CD4-positive, alpha-beta T cell treated with Interleukin-10 for 1 hour (primary cell): ENCODE measurements at places on chromosomes 7 and 10.

DNA sequence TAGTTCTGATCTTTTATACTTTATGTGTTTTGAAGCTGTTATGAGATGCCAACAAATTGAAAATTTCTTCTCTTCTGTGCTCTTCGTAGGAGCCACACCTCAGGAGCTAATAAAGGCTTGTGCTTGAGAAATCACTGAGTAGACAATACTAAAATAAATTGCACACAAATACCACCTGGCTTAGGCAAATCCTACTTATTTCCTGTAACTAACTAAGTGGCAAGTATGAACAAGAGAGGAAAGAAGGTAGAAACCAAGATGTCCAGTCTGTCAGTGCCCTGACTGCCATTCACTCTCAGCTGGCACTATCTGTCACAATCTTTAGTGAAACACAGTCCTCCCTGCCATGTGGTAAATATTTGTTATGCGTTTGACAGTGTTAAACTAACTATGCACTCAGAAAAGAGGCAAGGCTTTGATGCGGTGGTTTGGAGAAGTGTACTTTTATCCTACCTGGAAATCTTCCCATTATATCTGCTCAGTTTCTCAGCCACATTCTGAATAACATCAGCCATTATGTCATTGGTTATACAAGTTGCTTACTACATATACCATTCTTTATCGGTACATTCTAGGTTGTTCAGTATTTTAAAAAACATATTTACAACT is 293.4 kb upstream of the VWC2 start:
- DNase-seq = no peak

GRCh38 chr10:126798649-126799048 is 106.6 kb upstream of the DOCK1 start:
- DNase-seq = no peak

- DNase-seq = no peak
Measured at GRCh38 chr10:78831461-78831860, 237.3 kb upstream of the ZMIZ1 start.

DNA sequence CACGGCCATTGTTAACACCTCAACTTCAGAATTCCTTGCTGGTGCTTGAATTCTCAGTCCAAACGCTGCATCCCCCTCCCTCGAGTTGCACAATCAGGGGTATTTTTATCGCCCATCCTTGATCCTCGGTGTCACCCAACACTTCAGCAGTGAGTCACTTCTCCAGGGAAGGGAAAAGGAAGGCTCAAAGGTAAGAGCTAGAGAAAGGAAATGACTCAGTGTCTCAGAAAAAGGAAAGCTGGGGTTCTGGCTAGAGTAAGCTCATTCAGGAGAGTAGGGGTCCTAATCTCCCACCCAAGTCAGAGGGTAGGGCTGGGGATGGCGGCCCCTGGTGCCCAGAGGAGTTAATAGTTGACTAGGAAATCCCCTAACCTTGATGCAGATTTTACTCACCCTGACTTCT is 39.8 kb upstream of the TRIM8 start:
- no peak for DNase-seq

DNA sequence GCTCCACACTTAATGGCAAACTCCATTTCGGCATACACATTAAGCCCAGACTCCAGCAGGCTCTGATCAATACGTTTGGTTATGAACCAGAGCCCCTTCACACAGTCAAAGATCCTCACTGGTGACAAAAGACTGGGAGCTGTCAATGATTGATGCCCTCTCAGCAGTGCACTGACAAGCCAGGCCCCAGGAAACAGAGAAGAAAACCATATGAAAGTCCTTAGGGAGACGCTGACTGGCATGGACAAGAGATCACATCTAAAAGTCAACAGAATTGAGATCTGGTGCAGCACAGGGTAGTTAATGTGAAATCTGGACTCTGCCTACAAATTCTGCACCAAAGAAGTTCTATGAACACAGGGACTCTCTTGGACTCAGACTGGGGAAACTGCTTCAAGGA is 600.9 kb upstream of the NRP1 start:
- no peak for DNase-seq

DNA sequence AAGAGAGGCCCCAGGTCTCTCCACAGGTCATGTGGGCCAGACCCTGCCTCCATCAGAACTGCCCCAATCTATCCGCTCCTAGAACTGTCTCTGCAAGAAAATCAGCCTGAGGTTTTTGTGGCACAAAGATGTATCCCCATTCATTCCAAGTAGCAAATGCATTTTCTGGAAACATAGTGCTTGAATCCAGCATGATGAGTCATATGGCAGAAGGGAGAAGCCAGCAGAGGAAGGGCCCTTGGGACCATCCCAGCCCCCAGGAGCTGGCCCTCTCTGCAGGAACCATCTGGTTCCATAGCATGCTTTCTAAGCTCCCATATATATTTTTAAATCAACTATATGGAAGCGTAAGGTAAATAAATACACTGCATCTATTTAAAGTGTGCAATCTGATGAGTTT is 563.2 kb downstream of the GALNT17 start:
- no peak for DNase-seq

DNA sequence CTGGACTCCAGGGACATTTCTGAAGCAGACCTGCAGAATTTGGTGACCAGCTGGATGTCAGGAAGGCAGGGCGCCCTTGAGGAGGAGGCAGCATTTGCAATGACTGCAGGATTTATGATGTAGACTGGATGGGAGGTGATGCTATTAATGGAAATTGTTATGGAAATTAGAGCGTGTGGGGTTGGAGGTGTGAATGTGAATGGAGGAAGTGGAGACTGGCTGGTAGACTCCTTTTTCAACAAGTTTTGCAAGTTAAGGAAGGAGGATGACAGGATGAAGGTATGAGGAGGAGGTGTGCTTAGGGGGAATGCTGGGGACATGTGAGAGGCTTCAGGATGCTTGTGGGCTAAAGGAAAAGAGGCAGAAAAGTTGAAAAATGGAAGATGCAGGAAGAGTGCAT is 137.0 kb downstream of the TMEM178B start:
- no peak for DNase-seq

DNA sequence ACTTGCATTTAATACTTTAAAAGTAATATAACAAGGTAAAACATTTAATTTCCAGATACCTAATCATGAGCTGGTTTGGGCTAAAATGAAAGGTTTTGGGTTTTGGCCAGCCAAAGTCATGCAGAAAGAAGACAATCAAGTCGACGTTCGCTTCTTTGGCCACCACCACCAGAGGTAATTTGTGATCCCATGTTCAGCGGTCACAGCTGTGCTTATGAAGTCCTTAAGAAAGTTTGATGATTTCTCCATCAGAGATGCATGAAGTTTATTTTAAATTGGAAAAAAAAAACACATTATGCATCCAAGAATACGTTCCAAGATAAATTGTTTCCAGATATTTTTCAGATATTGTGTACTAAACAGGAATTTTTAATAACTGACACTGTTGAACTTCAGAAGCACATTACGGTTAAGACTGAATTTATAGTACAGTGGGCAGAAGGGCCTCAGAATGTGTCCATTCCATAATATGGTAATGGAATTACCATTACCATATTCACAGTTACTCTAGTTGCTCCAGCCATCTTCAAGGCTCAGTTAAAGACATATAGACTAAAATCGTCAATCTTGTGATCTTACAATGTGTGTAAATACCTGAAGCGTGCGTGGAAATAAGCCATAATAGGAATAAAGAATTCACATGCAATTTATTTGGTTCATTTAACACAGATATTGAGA is 106.8 kb downstream of the ZMYND11 start:
- no peak for DNase-seq

GRCh38 chr10:95818668-95819067 is 62.7 kb downstream of the ENTPD1 start:
- DNase-seq = no peak

DNA sequence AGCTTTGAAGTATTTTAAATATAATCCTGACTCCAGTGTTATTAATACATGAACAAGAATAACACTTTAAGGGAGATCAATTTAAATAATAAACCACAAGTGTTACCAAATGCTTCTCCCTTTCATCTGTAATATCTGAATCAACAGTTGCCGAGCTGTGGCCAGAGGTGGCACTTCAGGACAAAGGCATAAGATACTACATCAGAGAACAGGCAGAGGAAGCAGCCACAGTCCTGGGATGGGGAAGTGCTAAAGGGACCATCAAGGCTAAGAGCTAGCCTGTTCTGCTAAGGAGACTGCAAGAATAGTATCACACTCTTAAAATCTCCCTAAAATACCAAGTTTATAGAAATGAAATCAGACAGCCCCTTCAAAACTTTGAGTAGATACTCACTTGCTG is 378.2 kb upstream of the PRKCQ start:
- DNase-seq = peak; percentile 12

GRCh38 chr7:15490291-15490690 is 71.5 kb downstream of the AGMO start:
- no peak for DNase-seq

- no peak for DNase-seq
Measured at GRCh38 chr7:140621401-140622021, 19.1 kb downstream of the DENND2A start.
